ENCODE measurements at places on chromosomes 11 and 22. TPM values are rescaled to one million over a fixed set of nuclear protein-coding genes. Genes with fewer than 3 reads are reported as not detected.
A peak's percentile ranks its signal among the peaks of the same experiment; 100 is the strongest.

- no peak within 1 kb of the TSS for H3K27ac ChIP-seq
- DNase-seq: no peak
- no peak within 1 kb of the TSS for H3K4me3 ChIP-seq
- no peaks in the 10 kb centered on the region for H3K36me3 ChIP-seq
- H3K27me3 ChIP-seq: peaks cover 93% of the 10 kb centered on the region
These were observed at the start of gene VPREB1 for GRCh38 chr22:22244316-22245250. Gene VPREB1 (plus strand): TSS chr22:22244786. CDS start chr22:22244814, 28 bp downstream.

DNA sequence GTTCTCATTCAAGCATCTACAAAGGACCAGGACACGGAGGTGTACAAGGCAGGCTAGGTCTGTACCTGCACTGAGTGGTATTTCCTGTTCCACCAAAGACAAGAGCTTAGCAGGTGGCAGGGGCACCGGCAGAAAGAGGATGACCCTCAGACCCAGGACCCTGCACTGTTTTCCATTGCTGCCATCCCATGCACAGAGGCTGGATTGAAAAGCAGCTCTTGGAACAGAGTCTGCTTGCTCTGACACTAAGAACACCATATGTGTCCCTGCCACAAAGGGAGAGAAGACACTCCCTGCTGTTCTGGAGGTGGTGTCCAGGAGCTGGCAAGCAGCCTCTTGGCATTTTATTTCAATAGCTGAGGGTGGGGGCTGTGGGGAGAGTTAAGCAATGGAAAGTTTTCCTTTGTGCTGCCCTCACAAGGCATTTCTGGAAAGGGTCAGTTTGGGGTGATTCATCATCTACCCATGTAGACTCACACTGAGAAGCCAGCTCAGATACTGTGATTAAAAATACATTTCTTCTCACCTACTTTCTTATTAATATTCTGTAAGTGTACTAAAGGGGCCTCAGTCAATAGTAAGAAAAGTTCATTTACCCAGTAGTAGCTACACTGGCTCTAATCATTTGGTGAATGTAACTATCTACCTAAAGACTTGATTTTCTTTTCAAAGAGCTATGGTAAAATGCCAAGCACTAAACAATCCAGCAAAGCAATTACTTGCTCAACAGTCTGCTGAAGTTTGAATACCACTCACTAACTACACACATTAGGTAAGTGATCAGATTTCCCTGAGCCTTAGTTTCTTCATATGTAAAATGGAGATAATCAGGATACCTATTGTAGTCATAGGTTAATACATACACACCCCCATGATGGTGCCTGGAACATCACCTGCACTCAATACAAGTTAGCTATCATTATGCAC lies 55.2 kb downstream of the SLC1A2 start:
- peaks cover 2% of the 10 kb centered on the region for H3K27me3 ChIP-seq
- H3K27ac ChIP-seq: no peak overlapping the region
- no peaks in the 10 kb centered on the region for H3K4me1 ChIP-seq
- no peak overlapping the region for H3K4me3 ChIP-seq

- no peaks in the 10 kb centered on the region for H3K27me3 ChIP-seq
- no peak for DNase-seq
- H3K4me3 ChIP-seq: peak overlapping the region; percentile 11
- no peaks in the 10 kb centered on the region for H3K36me3 ChIP-seq
These were observed 2.8 kb downstream of the TMEM9B start for GRCh38 chr11:8961401-8961800.

- no peak for DNase-seq
- peaks cover 33% of the 10 kb centered on the region for H3K4me1 ChIP-seq
- no peak overlapping the region for H3K4me3 ChIP-seq
- H3K27ac ChIP-seq: no peak overlapping the region
- H3K36me3 ChIP-seq: peaks cover 46% of the 10 kb centered on the region
- no peaks in the 10 kb centered on the region for H3K27me3 ChIP-seq
These were observed 7.1 kb downstream of the EWSR1 start for GRCh38 chr22:29275167-29275566.

DNA sequence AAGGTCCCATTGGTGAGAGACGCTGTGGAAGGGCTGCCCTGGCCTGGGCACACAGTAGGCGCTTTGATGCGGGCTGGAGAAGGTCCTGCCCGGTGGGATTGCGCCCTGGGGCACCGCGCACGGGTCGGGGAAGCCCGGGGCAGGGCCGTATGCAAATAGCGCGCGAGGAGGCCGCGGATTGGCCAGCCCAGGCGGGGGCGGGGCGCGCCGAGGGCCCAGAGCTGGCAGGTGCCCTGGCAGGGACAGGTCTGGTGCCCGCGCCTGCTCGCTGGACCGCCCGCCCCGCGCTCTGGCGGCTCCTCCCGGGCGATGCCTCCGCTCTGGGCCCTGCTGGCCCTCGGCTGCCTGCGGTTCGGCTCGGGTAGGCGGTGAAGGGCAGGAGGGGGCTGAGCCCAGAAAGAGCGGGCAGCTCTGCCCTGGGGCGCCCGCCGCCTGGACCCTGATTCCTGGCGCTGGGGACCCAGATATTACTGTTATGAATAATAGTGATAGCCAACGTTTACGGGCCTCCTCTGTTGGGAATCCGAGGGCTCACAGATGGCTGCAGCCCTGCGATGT lies at the start of gene UPK3A:
UPK3A (plus strand) TSS at position 245 of the 558 bp plus-strand sequence; CDS start at position 310, 65 bp downstream.
- DNase-seq: peak; percentile 49
- H3K4me1 ChIP-seq: peaks cover 4% of the 10 kb centered on the region
- peaks cover 65% of the 10 kb centered on the region for H3K27me3 ChIP-seq

GRCh38 chr11:8223513-8223900 lies 40.2 kb downstream of the LMO1 start:
- no peak overlapping the region for H3K4me3 ChIP-seq
- no peaks in the 10 kb centered on the region for H3K36me3 ChIP-seq
- H3K27ac ChIP-seq: peak overlapping the region; percentile 85

DNA sequence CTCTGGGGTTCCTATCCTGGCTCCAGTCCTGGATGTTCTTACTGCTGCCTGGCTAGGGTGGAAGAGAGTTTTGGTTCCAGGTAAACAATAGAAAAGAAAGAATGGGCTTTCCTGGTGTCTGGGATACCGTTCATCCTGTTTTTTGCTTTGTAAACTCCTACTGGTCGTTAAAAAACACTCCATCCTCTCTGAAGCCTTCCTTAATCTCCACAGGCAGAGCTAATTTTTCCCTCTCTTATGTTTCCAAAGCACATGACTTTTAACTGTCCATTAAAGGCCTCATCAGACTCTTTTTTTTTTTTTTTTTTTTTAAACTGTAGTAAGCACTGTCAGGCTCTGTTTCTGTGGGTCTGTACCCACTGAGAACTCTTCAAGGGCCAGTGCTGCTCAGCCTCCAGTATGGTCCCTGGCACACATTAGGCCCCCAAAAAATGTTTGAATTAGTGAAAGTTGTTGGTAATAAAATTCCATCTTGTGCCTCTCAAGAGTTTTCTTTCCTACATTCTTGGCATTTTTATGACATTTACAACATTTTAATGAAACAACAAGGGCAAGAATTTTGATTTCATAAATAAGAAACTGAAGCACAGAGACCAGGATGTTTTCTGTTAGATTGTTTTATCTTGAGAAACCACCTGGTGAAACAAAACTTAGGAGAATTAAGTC lies 104.2 kb downstream of the TEAD1 start:
- DNase-seq: no peak
- peaks cover 17% of the 10 kb centered on the region for H3K36me3 ChIP-seq
- peaks cover 17% of the 10 kb centered on the region for H3K4me1 ChIP-seq
- no peaks in the 10 kb centered on the region for H3K27me3 ChIP-seq

DNA sequence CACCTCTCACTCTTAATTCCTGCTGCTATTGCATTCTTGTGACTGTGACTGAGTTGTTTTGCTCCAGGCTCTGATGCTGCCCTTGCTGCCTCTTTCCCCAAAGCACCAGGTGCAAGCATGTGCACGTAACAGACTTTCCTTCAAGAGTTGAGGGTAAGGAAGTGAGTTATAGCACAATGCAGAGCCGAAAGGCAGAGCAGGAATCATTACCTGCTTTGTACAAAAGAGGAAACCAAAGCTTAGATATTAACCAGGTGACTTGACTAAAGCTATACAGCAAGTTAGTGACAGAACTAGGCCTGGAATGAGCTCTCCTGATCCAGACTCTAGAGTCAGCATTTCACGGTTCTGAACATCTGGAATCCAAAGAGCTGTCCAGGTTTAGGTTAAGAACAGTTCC lies 33.6 kb downstream of the NEU3 start:
- no peak for DNase-seq
- no peaks in the 10 kb centered on the region for H3K27me3 ChIP-seq
- H3K4me1 ChIP-seq: peaks cover 21% of the 10 kb centered on the region

- peaks cover 18% of the 10 kb centered on the region for H3K27me3 ChIP-seq
- H3K4me1 ChIP-seq: peaks cover 11% of the 10 kb centered on the region
- no peaks in the 10 kb centered on the region for H3K36me3 ChIP-seq
- no peak for DNase-seq
These were observed 7.8 kb downstream of the ADAMTS15 start for GRCh38 chr11:130456286-130456685.

DNA sequence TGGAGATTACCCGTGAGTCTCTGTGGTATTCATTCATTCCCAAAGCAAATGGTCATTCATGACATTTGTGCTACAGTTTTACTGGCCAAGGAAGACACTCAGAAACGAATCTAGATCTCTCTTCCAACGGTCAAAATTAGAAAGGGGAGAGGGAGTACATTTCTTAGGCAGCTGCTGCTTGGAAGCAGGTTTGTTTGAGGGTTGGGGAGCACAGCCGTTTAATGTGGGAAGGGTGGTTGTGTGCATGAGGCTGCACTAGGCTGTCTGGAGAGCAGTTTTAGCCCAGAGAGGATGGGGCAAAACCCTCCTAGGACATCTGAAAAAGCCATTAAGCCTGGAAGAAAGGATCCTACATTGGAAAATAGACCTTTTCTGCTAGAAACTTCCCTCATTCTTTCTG lies 29.7 kb upstream of the TIMP3 start:
- H3K4me3 ChIP-seq: no peak overlapping the region
- peaks cover 7% of the 10 kb centered on the region for H3K4me1 ChIP-seq
- H3K27me3 ChIP-seq: no peaks in the 10 kb centered on the region
- DNase-seq: no peak
- H3K27ac ChIP-seq: peak overlapping the region; percentile 32

DNA sequence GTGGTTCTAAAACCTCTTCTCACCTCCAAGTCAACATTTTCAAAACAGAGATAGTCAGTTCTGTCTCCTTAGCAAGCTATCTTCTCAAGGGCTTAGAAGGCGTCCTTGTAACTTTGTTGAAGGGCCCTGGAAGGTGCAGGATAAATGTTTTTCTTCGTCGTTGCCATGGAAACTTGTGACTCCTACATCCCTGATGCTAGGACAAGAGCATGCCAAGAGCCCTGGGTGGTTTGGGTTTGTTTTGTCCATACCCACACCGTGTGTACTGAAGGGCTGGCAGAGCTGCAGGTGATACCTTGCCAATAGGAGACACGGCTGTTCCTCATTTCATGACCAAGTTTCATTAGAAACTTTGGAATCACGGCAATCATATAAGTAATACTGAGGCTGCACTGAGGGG lies 81.6 kb downstream of the GALNT18 start:
- no peak overlapping the region for H3K27ac ChIP-seq
- H3K36me3 ChIP-seq: no peaks in the 10 kb centered on the region
- no peaks in the 10 kb centered on the region for H3K27me3 ChIP-seq
- peaks cover 12% of the 10 kb centered on the region for H3K4me1 ChIP-seq
- no peak overlapping the region for H3K4me3 ChIP-seq

CCS gene
- 49.8 TPM for total RNA-seq

BATF2 gene
- total RNA-seq: 0.30 TPM

Data from neural crest cell (in vitro differentiated cells).